Gastrocnemius medialis (tissue), 4 donors: ENCODE measurements at places on chromosomes 6 and 20.
A peak's percentile ranks its signal among the peaks of the same experiment; 100 is the strongest.

DNA sequence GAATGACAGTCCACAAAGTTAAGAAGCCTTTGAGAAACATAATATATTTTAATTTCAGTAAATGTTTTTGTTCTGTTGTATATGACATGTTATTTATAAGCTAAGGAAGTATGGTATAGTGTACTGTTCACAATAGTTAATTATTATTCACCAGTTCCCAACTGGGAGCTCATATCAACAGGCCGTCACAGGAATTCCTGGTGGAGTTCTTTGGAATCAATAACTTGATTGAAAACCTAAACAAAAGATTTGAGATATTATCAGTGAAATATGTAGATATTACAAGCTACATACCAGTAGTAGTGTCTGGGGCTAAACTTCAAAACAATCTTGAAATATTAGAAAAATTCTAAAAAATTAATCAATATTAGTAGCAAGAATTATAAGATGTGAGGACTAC is 60.3 kb downstream of the NOX3 start:
- H3K4me3 ChIP-seq, result no peak overlapping the region
- DNase-seq, result no peak
- H3K27me3 ChIP-seq, result no peaks in the 10 kb centered on the region
- H3K4me1 ChIP-seq, result no peaks in the 10 kb centered on the region
- H3K27ac ChIP-seq, result no peak overlapping the region

DNA sequence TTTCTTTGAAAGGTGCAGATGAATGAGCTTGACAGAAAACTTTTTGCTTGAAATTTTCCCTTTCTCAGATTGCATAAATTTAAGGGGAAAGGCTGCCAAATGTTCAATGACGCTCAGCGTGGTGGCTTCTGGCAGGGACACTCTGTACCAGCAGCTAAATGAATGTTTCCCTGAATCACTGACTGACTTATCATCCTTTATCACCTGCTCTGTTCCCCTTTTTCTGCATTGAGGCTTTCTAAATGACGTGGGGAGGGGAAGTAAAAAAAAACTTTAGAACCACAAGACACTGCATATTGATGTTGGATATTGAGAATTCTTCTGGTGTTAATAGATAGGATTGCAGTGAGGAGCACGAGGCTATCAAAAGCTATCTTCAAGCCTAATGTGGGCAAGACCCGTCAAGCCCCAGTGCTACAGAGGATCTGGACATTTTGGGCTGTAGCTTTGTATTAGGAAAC is 46.9 kb upstream of the ENPP5 start:
- peak; percentile 33 for DNase-seq
- H3K36me3 ChIP-seq, result no peaks in the 10 kb centered on the region
- H3K4me3 ChIP-seq, result no peak overlapping the region
- peaks cover 5% of the 10 kb centered on the region for H3K4me1 ChIP-seq
- peak overlapping the region; percentile 57 for H3K27ac ChIP-seq

DNA sequence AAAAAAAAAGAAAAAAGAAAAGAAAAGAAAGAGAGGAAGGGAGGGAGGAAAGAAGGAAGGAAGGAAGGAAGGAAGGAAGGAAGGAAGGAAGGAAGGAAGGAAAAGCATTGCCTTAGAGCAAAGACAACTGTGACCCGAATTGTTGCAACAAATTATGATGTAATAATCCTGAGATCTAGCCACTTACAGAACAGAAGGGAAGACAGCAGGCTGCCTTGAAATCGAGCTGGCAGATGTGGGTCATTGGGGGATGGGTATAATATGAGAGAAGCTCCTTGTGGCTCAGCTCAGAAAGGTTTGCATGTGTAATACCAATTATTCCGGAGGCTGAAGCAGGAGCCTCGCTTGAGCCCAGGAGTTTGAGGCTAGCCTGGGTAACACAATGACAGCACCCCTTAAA is 208.1 kb upstream of the PROKR2 start:
- no peak for DNase-seq
- no peaks in the 10 kb centered on the region for H3K27me3 ChIP-seq
- no peak overlapping the region for H3K27ac ChIP-seq
- H3K4me3 ChIP-seq, result no peak overlapping the region
- H3K36me3 ChIP-seq, result no peaks in the 10 kb centered on the region

- no peak for DNase-seq
- H3K4me3 ChIP-seq, result no peak overlapping the region
- H3K27me3 ChIP-seq, result no peaks in the 10 kb centered on the region
- no peaks in the 10 kb centered on the region for H3K4me1 ChIP-seq
- no peak overlapping the region for H3K27ac ChIP-seq
Observed at GRCh38 chr6:68575765-68576439, 59.2 kb upstream of the ADGRB3 start.

GRCh38 chr6:85364344-85364743 is 85.5 kb upstream of the NT5E start:
- no peak overlapping the region for H3K4me3 ChIP-seq
- no peak for DNase-seq
- no peak overlapping the region for H3K27ac ChIP-seq
- no peaks in the 10 kb centered on the region for H3K27me3 ChIP-seq
- H3K36me3 ChIP-seq, result no peaks in the 10 kb centered on the region
- no peaks in the 10 kb centered on the region for H3K4me1 ChIP-seq

DNA sequence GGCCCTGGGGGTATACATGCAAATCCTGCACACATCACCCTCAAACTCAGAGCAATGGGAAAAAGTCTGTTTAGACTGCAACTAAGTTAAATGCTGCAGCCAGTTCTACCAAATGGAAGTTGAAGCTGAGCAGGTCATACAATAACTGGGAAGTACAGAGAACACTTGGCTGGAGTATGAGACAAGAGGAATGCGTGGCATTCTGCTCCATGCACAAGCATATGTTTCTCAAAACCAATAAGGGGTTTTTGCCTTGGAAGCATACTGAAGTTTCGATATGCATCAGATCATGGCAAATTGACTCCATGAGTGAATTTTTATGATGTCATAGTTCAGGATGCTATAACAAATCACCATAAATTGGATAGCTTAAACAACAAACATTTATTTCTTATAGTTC is 193.8 kb downstream of the COL12A1 start:
- no peaks in the 10 kb centered on the region for H3K36me3 ChIP-seq
- H3K4me1 ChIP-seq, result no peaks in the 10 kb centered on the region
- H3K4me3 ChIP-seq, result no peak overlapping the region
- H3K27me3 ChIP-seq, result no peaks in the 10 kb centered on the region
- H3K27ac ChIP-seq, result no peak overlapping the region
- DNase-seq, result no peak

DNA sequence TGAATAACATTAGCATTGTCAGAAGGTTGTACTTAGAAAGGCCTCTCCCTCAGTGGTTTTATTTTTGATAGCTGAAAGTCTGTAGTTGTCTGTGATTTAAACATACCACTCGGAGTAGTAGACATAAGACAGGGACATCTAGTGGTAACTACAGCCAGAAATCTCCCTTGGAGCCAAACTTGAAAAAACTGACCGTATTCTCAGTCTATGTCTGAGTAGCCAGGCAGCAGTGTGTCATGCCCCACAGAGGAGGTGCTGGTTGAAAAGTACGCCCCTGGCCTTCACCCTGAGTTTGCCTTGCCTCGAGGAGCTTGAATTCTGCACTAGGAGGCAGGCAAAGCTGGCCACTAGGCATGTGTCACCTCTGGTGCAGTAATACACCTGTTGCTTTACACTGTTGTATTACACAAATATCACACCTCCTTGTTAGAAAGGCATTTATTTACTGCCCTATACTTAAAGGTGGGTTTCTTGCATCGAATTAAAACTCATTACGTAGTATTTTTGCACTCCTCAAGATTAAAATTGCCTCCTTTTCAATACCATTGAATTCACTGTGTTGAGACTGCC is 20.8 kb downstream of the ZBTB2 start:
- no peak overlapping the region for H3K27ac ChIP-seq
- H3K4me1 ChIP-seq, result peaks cover 10% of the 10 kb centered on the region
- no peaks in the 10 kb centered on the region for H3K27me3 ChIP-seq
- H3K36me3 ChIP-seq, result no peaks in the 10 kb centered on the region
- H3K4me3 ChIP-seq, result no peak overlapping the region

- H3K27ac ChIP-seq, result no peak overlapping the region
- no peaks in the 10 kb centered on the region for H3K4me1 ChIP-seq
- H3K36me3 ChIP-seq, result no peaks in the 10 kb centered on the region
- H3K27me3 ChIP-seq, result no peaks in the 10 kb centered on the region
- H3K4me3 ChIP-seq, result no peak overlapping the region
Observed at GRCh38 chr6:146503096-146503495, 40.5 kb upstream of the RAB32 start.

- H3K4me3 ChIP-seq, result no peak overlapping the region
- no peaks in the 10 kb centered on the region for H3K27me3 ChIP-seq
- H3K36me3 ChIP-seq, result no peaks in the 10 kb centered on the region
- H3K4me1 ChIP-seq, result no peaks in the 10 kb centered on the region
- H3K27ac ChIP-seq, result no peak overlapping the region
Observed at GRCh38 chr6:149108038-149108748, 209.3 kb upstream of the TAB2 start.

- no peaks in the 10 kb centered on the region for H3K27me3 ChIP-seq
- H3K36me3 ChIP-seq, result no peaks in the 10 kb centered on the region
- peaks cover 7% of the 10 kb centered on the region for H3K4me1 ChIP-seq
- no peak overlapping the region for H3K4me3 ChIP-seq
- no peak overlapping the region for H3K27ac ChIP-seq
Observed at GRCh38 chr6:3414327-3415081, 42.3 kb downstream of the SLC22A23 start.

GRCh38 chr6:30895343-30895742 is 11.0 kb downstream of the DDR1 start:
- no peaks in the 10 kb centered on the region for H3K36me3 ChIP-seq
- H3K27ac ChIP-seq, result no peak overlapping the region
- H3K4me1 ChIP-seq, result no peaks in the 10 kb centered on the region
- H3K4me3 ChIP-seq, result no peak overlapping the region
- H3K27me3 ChIP-seq, result no peaks in the 10 kb centered on the region
- no peak for DNase-seq

DNA sequence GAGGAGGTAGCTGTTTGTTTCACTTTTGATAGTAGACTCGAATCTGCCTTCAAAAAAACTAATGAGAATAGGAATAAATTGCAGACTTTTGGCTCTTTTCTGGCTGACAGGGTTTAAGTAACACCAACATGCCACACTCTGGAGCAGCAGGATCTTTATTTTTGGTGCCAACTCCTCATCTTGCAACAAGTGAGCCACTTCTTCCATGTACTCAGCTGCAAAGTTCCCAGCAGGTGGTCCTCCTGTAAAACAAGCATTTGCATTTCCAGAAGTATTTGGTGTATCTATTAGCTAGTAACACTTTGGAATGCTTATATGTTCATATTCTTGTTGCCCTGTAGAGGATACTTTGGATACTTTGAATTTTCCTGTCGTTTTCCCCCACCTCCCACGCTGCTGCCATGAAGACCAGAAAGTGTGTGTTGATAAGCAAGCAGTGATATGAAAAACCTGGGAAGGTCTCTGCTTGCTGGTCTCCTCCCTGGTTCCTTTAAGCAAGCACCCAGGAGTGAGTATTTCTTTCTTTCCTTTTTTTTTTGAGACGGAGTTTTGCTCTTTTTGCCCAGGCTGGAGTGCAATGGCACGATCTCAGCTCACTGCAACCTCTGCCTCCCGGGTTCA is 1.0 kb downstream of the ARMH2 start:
- no peak overlapping the region for H3K4me3 ChIP-seq
- H3K36me3 ChIP-seq, result no peaks in the 10 kb centered on the region
- no peaks in the 10 kb centered on the region for H3K27me3 ChIP-seq
- no peaks in the 10 kb centered on the region for H3K4me1 ChIP-seq
- no peak overlapping the region for H3K27ac ChIP-seq
- DNase-seq, result no peak

DNA sequence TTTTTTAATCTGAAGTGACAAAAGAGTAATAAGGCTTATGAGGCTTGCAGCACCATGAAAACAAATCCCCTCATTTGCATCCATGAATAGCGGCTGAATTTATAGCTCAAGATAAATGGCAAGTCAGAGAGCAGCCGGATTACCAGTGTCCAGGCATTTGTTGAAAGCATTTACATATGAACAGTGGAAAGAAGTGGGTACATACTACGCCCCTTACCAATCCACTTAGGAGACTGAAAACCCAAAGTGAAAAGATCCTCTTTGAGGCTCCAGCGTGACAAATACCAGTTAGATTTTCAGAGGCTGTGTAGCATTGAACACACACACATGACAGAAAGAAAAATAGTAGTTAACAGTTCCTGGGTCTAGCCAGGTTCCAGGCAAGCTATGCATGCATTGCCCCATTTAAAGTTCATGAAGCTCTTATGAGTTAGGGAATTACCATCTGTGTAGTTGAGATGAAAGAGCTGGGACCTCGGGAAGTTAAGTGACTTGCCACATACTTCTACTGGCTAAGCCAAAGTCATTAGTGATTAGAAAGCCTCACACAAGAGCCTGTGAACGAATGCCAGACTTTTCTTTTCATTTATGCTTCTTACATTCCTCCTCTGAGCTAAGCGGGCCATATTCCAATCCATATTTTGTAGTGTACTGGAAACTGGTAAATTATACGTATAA is 28.3 kb upstream of the NHSL1 start:
- H3K27ac ChIP-seq, result no peak overlapping the region
- no peaks in the 10 kb centered on the region for H3K36me3 ChIP-seq
- DNase-seq, result no peak
- H3K4me1 ChIP-seq, result no peaks in the 10 kb centered on the region

DNA sequence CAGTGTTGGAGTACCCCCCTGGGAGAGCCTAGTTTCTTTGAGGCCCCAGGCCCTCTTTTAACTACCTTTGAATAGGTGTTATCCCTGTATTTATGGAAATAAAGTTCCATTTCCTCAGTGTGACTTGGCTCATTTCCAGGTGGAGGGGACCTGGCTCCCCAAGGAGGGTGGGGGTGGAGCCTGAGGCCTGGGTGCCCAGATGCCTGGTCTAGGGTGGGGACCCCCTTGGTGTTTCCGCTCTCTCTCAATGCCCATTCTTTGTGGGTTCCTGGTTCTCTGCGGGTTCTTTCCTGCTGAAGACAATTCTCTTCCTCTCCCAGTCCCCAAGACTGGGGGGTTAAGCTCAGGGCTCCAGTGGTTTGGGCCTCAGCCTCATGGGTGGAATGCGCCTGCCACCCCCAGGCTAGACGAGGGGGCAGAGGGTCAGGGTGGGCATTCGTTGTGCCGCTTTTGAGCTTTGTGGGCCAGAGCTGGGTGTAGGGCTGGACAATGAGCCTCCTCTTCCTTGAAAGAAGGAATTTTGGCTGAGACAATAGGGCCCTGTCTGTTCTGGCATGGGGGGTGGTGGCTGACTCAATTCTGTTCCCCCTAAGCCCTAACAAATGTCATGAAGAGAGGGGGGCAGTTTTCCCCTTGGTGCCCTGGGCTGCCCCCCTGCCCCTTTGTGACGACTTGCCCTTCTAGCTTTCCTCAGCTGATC is 686 bp upstream of the EGFL8 start:
- DNase-seq, result no peak
- no peaks in the 10 kb centered on the region for H3K27me3 ChIP-seq
- peak overlapping the region; percentile 47 for H3K27ac ChIP-seq
- H3K36me3 ChIP-seq, result no peaks in the 10 kb centered on the region

DNA sequence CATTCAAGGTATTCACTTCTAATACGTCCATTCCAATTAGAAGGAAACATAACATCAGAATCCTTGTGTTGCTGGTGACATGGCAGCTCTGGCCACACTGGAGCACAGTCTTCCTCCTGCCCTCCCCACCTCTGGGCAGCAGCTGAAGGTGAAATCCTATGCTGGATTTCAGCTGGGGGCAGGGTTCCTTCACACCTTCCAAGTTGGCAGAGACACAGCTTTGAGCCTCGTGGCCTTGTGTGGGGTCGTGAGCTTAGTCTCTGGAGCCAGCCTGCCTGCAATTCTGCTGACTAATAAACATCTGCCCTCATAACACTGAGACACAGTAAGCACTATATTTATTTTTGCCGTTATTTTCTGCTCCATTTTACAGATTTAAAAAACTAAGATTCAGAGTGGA is 218.9 kb upstream of the RIN2 start:
- peak; percentile 55 for DNase-seq
- no peak overlapping the region for H3K4me3 ChIP-seq
- peak overlapping the region; percentile 3 for H3K27ac ChIP-seq
- H3K27me3 ChIP-seq, result no peaks in the 10 kb centered on the region
- H3K4me1 ChIP-seq, result peaks cover 16% of the 10 kb centered on the region
